ENCODE measurements at places on chromosomes 16 and 17.

DNA sequence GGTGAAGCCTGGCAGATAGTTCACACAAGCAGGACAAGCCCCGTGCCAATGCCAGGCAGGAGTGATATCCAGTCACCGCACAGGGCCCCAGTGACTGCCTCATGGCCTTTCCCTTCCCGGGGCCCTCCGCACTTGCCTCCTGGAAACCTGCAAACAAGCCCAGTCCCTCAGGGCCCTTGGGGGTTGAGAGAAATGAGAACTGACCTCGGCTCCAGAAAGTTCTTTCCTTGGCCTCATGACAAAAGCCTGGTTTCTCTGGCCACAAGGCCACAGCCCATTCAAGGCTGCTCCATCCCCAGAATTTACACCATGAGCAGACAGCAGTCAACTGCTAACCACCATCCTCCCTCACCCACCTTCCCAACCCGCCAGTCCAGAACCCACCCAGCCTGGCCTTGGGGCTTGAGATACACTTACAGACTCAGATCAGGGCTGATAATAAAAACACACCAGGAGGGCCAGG lies 77.6 kb downstream of the CCDC182 start:
- DNase-seq = no peak

DNA sequence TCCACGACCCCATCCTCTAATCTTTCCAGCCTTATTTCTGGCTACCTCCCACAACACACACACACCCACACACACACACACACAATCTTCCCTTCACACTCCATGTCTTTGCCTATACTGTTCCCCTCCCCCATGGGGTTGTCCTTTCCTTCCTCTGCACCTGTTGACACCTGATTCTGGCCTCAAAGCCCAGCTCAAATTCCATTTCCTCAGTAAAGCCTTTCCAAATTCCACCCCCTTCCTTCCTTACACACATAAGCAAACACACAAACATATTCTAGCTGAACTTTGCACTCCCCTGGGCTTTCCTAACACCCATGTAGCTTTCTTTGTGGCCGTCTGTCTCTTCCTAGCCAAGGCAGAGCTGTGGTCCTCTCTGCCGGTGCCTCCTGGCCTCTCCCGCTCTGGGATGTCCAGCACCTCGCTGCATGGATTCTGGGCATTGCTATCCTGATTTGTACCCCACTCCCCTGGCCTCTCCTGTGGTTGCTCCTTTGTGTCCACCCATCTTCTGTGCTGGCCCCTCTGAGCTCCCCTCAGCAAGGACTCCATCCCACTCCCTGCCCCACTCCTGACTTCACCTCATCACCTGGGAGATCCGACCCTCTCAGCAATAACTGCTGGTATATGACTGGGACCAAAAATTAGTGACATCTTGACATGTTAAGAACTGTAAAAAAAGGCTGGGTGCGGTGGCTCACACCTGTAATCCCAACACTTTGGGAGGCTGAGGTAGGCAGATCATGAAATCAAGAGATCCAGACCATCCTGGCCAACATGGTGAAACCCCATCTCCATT lies 8.4 kb upstream of the SRCIN1 start:
- DNase-seq = no peak

DNA sequence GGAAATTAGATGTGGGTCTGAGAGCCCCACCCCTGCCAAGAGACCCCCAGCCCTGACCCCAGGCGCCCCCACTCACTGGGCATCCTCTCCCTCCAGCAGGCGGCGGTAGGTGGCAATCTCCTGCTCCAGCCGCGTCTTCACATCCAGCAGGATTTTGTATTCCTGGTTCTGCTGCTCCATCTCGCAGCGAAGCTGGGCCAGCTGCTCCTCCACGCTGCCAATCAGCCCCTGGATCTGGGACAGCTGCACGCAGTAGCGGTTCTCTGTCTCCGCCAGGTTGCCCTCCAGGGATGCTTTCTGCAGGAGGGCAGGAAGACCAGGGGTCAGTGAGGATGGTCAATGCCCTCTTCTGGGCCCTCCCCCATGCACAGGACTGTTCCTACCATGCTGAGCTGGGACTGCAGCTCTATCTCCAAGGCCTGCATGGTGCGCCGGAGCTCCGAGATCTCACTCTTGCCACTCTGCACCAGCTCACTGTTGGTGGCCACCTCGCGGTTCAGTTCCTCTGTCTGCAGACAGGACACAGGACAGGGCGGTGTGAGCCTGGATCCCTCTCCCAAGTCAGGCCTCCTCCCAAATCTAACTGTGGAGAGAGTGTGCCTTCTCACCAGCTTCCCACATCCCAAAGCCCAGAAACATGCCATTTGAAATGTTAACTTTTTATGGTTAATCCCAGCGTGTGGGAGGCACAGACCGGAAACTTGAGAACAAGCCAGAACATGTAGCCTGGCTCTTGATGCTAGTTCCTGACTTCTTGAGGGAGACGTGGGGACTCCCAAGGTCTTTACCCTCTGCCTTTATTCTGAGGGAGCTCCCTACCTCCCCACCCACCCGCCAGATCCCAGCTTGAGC lies 3.6 kb downstream of the KRT17 start:
- DNase-seq = no peak

- no peak for DNase-seq
These were observed 49.8 kb upstream of the XYLT1 start for GRCh38 chr16:17520561-17520960.

DNA sequence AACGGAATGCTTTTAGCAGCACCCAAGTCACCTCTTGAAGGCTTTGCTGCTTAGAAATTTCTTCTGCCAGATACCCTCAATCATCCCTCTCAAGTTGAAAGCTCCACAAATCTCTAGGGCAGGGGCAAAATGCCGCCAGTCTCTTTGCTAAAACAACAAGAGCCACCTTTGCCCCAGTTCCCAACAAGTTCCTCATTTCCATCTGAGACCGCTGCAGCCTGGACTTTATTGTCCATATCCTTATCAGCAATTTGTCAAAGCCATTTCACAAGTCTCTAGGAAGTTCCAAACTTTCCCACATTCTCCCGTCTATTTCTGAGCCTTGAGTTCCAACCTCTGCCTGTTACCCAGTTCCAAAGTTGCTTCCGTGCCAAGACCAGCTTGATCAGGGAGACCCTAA lies 27.4 kb downstream of the TMC6 start:
- no peak for DNase-seq

GRCh38 chr16:51168755-51169154 lies 17.7 kb upstream of the SALL1 start:
- no peak for DNase-seq

- no peak for DNase-seq
These were observed 36.9 kb downstream of the ERN1 start for GRCh38 chr17:64092952-64093451.

- DNase-seq = no peak
These were observed 630 bp downstream of the ESRP2 start for GRCh38 chr16:68235108-68235886.

- DNase-seq = no peak
These were observed 685 bp downstream of the PAQR4 start for GRCh38 chr16:2969545-2970521.

GRCh38 chr16:12484972-12485371 lies 318.7 kb downstream of the CPPED1 start:
- DNase-seq = no peak

DNA sequence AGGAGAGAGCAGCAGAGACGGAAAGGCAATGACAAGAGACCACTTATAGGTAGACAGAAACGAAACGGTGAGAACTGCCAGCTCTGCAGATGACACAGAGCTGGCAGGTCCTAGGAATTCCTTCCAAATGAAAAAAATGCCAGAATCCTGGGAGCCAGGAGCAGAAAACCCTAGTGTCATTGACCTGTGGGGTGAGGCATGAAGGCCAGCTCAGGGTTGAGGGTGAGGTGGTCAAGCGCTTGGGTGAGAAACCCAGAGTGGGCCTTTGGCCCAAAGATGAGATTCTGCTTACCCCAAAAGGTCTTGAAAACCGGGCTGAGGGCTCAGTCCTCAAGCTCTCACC lies 9.2 kb downstream of the HIC1 start:
- no peak for DNase-seq

DNA sequence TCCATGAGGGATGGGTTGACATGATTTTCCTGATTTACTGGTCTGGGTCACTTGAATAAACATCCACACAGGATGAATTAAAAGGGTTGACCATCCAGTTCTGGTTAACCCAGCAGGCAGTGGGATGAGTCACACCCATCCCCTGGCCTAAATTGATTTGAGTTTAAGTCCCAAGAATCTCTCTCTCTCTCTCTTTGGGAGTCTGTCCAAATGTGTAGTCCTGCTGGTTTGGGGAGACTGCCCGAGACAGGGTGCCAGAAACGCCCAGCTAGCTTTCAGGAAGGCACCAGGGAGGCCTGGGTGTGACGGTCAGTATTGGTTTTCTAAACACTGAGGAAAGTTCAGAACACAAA lies 38.8 kb downstream of the SCPEP1 start:
- DNase-seq = no peak

- DNase-seq = peak; percentile 54
These were observed 59.0 kb downstream of the ANKFY1 start for GRCh38 chr17:4204710-4205173.

- DNase-seq = no peak
These were observed 7.7 kb downstream of the NSRP1 start for GRCh38 chr17:30124273-30124796.

DNA sequence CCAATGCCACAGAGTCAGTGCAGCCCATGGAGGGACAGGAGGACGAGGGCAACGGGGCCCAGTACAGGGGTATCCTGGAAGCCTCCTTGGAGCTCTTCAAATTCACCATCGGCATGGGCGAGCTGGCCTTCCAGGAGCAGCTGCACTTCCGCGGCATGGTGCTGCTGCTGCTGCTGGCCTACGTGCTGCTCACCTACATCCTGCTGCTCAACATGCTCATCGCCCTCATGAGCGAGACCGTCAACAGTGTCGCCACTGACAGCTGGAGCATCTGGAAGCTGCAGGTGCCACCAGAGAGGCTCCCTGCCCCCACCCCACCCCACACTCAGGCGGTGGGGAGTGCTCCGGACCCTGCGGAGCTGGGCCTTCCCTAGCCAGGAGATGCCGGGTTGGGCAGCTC lies 16.6 kb downstream of the TRPV2 start:
- no peak for DNase-seq

DNA sequence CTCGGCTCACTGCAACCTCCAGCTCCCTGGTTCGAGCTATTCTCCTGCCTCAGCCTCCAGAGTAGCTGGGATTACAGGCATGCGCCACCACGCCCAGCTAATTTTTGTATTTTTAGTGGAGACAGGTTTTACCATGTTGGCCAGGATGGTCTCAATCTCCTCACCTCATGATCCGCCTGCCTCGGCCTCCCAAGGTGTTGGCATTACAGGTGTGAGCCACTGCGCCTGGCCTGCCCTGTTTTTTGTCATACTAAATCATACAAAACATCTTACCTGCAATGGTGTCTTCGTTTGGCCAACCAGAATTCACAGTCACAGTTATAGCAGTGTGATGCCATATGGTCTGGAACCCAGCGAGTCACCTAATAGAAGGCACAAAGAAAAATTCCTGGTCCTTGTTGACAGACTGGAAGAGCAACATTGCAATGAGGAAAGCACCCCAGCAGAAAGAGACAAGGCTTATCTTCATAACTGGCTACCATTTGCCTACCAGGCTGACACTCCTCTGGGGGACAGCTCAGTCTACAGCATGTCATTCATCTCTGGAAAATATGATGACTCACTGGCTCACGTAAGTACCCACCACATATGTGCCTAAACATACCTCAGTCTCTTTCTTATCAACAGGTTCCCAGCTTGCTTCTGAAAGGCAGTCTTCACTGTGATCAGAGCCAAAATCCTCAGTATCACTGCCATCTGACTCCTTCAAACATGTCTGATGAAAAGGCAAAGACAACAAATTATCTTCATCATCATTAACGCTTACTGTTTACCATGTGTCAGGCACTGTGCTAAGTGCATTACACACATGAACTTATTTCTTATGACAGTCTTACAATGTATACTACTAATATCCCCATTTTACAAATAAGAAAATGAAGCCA lies 4.3 kb upstream of the HSF5 start:
- no peak for DNase-seq

DNA sequence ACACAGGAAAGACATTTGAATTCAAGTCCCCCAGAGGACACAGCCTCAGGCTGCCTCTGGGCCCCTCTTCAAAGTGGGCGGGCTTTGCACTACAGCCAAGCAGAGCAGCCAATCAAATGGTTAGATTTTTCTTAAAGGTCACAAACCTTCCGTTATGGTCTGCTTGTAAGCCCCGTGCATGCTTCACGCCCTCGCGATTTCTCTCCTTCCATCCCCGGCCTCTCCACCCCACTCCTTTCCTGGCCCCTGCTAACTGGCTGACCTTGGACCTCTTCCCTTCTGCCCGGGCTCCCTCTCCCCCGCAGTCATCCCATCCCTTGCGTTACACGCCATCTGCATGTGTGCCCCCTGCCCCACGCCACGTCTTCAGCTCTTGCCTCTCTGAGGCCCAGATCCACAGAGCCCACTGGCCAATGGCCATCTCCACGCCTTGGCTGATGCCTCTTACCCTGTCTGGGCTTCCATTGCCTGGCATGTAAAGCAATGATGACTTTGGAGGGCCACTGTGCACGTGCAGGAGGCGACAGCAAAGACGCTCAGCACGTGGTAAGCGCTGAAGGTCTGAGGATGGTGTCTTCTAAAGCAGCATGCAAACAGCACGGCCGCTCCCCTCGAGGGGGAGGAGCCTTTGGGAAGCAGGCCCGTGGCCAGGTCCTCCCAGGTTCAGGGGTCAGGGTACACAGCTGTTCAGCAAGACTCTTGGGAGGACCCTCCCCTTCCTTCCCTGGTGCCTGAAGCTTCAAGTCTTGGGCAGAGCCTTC lies 86.8 kb downstream of the ZDHHC7 start:
- no peak for DNase-seq

- DNase-seq = no peak
These were observed 22.8 kb downstream of the IRX5 start for GRCh38 chr16:54953461-54953860.

- no peak for DNase-seq
These were observed 19.8 kb upstream of the ADGRG1 start for GRCh38 chr16:57608462-57609113.

DNA sequence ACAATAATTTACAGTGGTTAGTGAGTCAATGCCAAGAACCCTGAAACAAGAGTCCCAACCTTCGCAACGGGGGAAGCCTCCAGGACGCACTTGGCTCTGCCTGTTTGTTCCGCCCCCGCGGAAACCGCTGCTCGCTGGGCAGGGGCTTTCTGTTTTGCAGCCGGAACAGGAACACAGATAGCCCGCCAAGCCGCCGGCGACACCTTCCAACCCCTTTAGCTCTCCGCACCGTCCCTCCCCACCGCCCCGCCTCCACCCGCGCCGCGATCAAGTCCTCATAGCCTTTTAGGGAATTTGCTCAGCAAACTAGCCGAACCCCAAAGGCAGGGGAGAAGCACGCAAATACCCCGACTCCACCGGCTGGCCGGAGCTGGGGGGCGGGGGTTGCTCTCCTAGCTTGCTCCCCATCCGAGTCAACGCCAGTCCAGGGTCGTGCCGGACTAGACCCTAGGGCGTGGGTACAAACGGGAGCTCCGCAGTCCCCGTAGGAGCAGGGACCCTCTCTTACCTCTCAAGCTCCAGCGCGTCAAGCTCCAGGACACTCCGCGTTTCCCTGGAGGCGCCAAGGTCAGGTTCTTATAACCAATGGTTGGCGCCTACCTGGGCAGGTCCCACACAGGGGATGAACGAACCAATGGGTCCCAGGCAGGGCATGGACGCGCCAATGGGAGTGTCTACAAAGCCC lies at the start of gene SLFN13:
SLFN13 (minus strand) TSS at position 553 of the 685 bp plus-strand sequence. CDS start 3,086 bp downstream, outside the sequence.
- peak; percentile 47 for DNase-seq

- no peak for DNase-seq
These were observed 349.2 kb downstream of the BCAS3 start for GRCh38 chr17:61026818-61027217.

- DNase-seq = no peak
These were observed 10.6 kb upstream of the SMG1 start for GRCh38 chr16:18936727-18937340.
